ENCODE measurements at places on chromosomes 7 and 10. TPM values are rescaled to one million over a fixed set of nuclear protein-coding genes. Genes with fewer than 3 reads are reported as not detected.
A peak's percentile ranks its signal among the peaks of the same experiment; 100 is the strongest.

CASD1 gene
- total RNA-seq = 28.4 TPM

STAG3 gene
- 41.3 TPM for total RNA-seq

SPDYE8 gene
- not detected for total RNA-seq

ADK gene
- 46.1 TPM for total RNA-seq

ADCY1 gene
- total RNA-seq = not detected

SCIN gene
- not detected for total RNA-seq

GRCh38 chr7:77466450-77466849, 50.3 kb upstream of the GSAP start:
- H3K27me3 ChIP-seq = no peaks in the 10 kb centered on the region
- H3K4me1 ChIP-seq = peaks cover 32% of the 10 kb centered on the region
- H3K27ac ChIP-seq = no peak overlapping the region
- H3K4me3 ChIP-seq = no peak overlapping the region
- no peak for DNase-seq

GRCh38 chr10:108252771-108253170, 1088.3 kb upstream of the SORCS1 start:
- no peaks in the 10 kb centered on the region for H3K4me1 ChIP-seq
- no peak overlapping the region for H3K27ac ChIP-seq
- no peaks in the 10 kb centered on the region for H3K36me3 ChIP-seq

GRCh38 chr7:138978541-138979184, 2.5 kb downstream of the KIAA1549 start:
- DNase-seq = no peak
- H3K27me3 ChIP-seq = peaks cover 58% of the 10 kb centered on the region
- peaks cover 3% of the 10 kb centered on the region for H3K36me3 ChIP-seq
- no peak overlapping the region for H3K4me3 ChIP-seq
- H3K27ac ChIP-seq = no peak overlapping the region

- DNase-seq = no peak
- no peak overlapping the region for H3K27ac ChIP-seq
- H3K4me3 ChIP-seq = peak overlapping the region; percentile 21
- H3K27me3 ChIP-seq = no peaks in the 10 kb centered on the region
- peaks cover 3% of the 10 kb centered on the region for H3K36me3 ChIP-seq
- H3K4me1 ChIP-seq = peaks cover 51% of the 10 kb centered on the region
Observed at GRCh38 chr10:74900297-74900696, 73.9 kb downstream of the KAT6B start.

DNA sequence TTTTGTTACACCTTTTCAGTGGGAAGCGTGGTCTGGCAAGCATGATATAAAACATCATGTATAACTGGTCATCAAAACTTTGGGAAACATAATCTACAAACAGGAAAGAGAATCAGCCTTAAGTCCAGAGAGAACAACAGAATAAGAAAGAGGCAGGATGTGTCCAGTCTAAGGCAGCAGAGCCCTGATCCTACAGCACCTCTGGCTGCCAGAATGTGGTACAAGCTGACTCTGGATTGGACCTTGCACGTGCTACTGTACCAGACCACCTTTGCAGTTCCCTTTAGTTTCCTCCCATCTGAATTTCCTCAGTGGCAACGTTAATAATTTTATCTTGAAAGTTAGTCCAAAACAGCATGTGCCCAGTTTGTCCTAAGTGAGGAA, 824.6 kb upstream of the IGFBP3 start:
- no peak for DNase-seq
- no peaks in the 10 kb centered on the region for H3K27me3 ChIP-seq
- H3K27ac ChIP-seq = no peak overlapping the region

DNA sequence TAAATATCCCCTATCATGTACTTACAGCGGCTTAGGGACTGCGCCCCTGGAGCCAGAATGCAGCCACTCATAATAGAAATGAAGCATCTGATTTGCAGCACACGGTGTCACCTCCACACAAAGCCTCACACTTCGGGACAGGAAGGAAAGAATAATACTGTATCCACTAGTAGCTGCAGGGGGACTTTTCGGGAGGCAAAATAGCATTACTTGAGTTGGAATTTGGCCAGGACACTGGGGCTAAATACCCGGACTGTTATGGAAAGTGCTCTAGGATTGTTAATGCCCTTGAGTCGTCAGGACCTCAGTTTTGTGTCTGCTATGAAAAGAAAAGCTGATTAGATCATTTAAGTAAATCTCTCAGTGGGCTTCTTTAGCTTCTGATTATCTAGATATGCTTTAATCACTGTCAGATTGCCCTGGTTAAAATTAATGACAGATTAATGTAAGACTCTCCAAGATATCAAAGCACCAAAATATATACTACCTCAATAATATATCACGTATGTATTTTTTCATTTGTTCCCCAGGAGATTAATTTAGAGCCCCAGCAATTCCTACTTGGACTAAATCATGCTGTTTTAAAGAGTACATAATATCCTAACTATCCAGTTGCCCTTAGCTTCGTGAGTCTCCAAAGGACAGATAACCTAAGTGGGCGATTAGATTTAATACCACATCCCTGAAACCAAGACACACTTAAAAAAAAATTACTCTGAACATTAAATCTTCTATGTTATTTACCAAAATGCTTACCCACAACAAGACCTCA, 173.0 kb upstream of the NEBL start:
- H3K27me3 ChIP-seq = no peaks in the 10 kb centered on the region
- no peak for DNase-seq
- no peak overlapping the region for H3K27ac ChIP-seq
- no peak overlapping the region for H3K4me3 ChIP-seq
- no peaks in the 10 kb centered on the region for H3K4me1 ChIP-seq

DNA sequence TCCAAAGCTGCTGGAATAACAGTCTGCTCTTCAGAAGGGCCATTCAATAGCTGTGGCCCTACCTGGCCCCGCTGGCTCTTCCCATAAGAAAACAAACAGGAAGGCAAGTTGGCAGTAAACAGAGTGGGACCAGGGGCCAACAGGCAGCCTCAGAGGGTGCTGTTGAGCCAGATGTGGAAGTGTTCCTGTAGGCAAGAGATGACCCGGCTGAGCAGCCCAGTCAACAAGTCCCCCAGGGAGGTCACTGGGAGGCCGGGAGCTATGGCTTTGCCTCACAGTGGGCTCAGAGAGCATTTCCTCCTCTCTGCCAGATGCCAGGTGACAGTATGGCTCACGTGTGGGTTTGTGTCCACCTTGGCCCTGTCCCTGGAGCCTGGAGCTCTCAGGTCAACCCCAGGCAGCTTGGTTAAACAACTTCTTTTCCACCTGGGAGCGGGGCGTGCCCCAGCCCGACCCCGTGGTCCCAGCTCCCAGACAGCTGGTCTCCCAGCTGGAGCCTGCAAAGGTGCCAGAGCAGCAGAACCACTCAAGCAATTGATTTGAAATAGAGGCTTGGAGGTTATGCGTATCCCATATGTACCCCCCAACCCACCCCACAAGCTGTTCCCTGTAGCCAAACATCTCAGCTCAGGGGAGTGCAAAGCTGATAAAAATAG, 33.8 kb upstream of the LOXL4 start:
- H3K4me3 ChIP-seq = no peak overlapping the region
- no peak overlapping the region for H3K27ac ChIP-seq
- H3K27me3 ChIP-seq = peaks cover 43% of the 10 kb centered on the region

- no peaks in the 10 kb centered on the region for H3K4me1 ChIP-seq
- H3K4me3 ChIP-seq = no peak overlapping the region
- no peak for DNase-seq
- no peak overlapping the region for H3K27ac ChIP-seq
- peaks cover 9% of the 10 kb centered on the region for H3K36me3 ChIP-seq
Observed at GRCh38 chr7:98305951-98306535, 24.6 kb downstream of the BRI3 start.

- H3K4me3 ChIP-seq = peak overlapping the region; percentile 33
- no peaks in the 10 kb centered on the region for H3K27me3 ChIP-seq
- H3K27ac ChIP-seq = peak overlapping the region; percentile 70
Observed at GRCh38 chr7:105021967-105022366, 8.0 kb downstream of the KMT2E start.

GRCh38 chr7:44305564-44306507, 19.6 kb downstream of the CAMK2B start:
- no peak overlapping the region for H3K4me3 ChIP-seq
- DNase-seq = peak; percentile 9
- peaks cover 16% of the 10 kb centered on the region for H3K27me3 ChIP-seq
- H3K4me1 ChIP-seq = peaks cover 14% of the 10 kb centered on the region

- no peak for DNase-seq
- no peak overlapping the region for H3K4me3 ChIP-seq
- no peak overlapping the region for H3K27ac ChIP-seq
- H3K27me3 ChIP-seq = no peaks in the 10 kb centered on the region
- H3K36me3 ChIP-seq = no peaks in the 10 kb centered on the region
Observed at GRCh38 chr10:33483816-33484190, 149.3 kb upstream of the NRP1 start.

- peaks cover 4% of the 10 kb centered on the region for H3K36me3 ChIP-seq
- peak overlapping the region; percentile 93 for H3K4me3 ChIP-seq
- H3K4me1 ChIP-seq = peaks cover 52% of the 10 kb centered on the region
- DNase-seq = no peak
Observed at GRCh38 chr7:123749537-123749857, 694 bp upstream of the WASL start.

GRCh38 chr7:147151661-147152060, 1035.1 kb downstream of the CNTNAP2 start:
- H3K4me3 ChIP-seq = no peak overlapping the region
- DNase-seq = no peak
- H3K27me3 ChIP-seq = no peaks in the 10 kb centered on the region
- H3K4me1 ChIP-seq = no peaks in the 10 kb centered on the region

- H3K4me3 ChIP-seq = no peak overlapping the region
- H3K36me3 ChIP-seq = no peaks in the 10 kb centered on the region
- peaks cover 26% of the 10 kb centered on the region for H3K4me1 ChIP-seq
- H3K27me3 ChIP-seq = peaks cover 24% of the 10 kb centered on the region
Observed at GRCh38 chr7:120993553-120994191, 5.2 kb downstream of the CPED1 start.

- H3K27ac ChIP-seq = peak overlapping the region; percentile 91
- peak overlapping the region; percentile 61 for H3K4me3 ChIP-seq
- no peaks in the 10 kb centered on the region for H3K27me3 ChIP-seq
- DNase-seq = peak; percentile 21
- no peaks in the 10 kb centered on the region for H3K36me3 ChIP-seq
- H3K4me1 ChIP-seq = peaks cover 61% of the 10 kb centered on the region
Observed at GRCh38 chr7:8176370-8177081, 85.4 kb downstream of the ICA1 start.

DNA sequence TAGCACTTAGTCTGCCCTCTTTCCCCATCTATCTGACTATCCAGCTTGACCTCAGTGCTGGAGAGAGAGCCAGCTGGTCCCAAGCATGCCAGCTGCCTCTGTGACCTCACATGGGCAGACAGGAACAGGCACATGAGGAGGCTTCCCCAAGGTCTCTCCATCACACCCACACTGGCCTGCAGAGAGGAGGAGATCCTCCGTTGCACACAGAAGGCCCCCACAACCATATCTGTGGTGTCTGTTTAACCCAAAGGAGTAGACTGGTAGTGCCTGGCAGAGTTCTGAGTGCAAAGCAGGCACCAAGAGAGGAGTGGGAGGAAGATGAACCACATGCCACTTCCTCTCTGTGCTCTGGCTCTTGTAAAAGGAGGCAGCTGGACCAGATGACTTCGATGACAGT, 4.8 kb upstream of the ANK3 start:
- DNase-seq = no peak
- H3K27ac ChIP-seq = no peak overlapping the region
- no peaks in the 10 kb centered on the region for H3K36me3 ChIP-seq
- no peak overlapping the region for H3K4me3 ChIP-seq

- H3K27me3 ChIP-seq = no peaks in the 10 kb centered on the region
- H3K4me3 ChIP-seq = no peak overlapping the region
- no peaks in the 10 kb centered on the region for H3K4me1 ChIP-seq
- no peak for DNase-seq
- H3K36me3 ChIP-seq = no peaks in the 10 kb centered on the region
Observed at GRCh38 chr7:79124331-79124730, 329.1 kb downstream of the MAGI2 start.

GRCh38 chr10:101721806-101722205, 26.8 kb upstream of the FBXW4 start:
- no peaks in the 10 kb centered on the region for H3K36me3 ChIP-seq
- no peak overlapping the region for H3K4me3 ChIP-seq
- H3K27me3 ChIP-seq = peaks cover 19% of the 10 kb centered on the region
- peaks cover 8% of the 10 kb centered on the region for H3K4me1 ChIP-seq

DNA sequence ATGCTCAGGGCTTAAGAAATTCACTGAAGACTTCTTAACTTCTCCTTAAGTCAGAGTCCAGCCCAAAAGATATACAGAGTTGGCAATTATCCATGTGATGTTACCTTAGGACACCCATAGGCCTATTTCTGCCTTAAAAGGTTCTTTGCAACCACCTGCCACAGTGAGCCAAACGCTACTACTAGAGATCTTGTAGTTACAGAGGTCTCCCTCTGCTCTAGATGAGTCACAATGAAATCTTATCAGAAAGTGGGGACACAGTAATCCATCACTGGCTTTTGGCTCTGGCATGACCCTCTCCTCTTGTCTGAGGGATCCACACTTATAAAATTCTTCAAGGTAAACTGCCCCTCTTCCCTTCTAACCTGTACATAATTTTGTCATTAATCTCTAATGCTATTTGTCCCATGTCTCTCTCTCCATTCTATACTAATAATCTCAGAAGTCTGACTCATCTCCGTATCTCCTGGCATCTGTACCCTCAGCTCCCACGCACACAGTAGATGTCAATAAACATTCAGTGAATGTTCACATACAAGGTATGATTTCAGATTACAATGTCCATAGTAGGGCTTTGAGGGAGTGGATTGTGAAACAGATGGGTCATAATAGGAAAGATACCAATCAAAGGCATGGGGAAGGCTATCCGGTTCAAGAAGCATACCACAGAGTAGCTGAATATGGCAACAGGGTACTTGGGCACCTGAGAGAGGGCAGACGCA, 112.1 kb downstream of the SGMS1 start:
- H3K27ac ChIP-seq = peak overlapping the region; percentile 30
- H3K27me3 ChIP-seq = no peaks in the 10 kb centered on the region
- no peak for DNase-seq

GRCh38 chr10:12849319-12850181, 152.0 kb downstream of the CCDC3 start:
- no peak overlapping the region for H3K27ac ChIP-seq
- peaks cover 34% of the 10 kb centered on the region for H3K27me3 ChIP-seq
- H3K36me3 ChIP-seq = no peaks in the 10 kb centered on the region
- H3K4me1 ChIP-seq = peaks cover 6% of the 10 kb centered on the region

GRCh38 chr7:18290223-18290622, 205.3 kb upstream of the HDAC9 start:
- no peaks in the 10 kb centered on the region for H3K27me3 ChIP-seq
- peak overlapping the region; percentile 86 for H3K27ac ChIP-seq
- H3K4me1 ChIP-seq = peaks cover 63% of the 10 kb centered on the region
- DNase-seq = no peak
- no peaks in the 10 kb centered on the region for H3K36me3 ChIP-seq

DNA sequence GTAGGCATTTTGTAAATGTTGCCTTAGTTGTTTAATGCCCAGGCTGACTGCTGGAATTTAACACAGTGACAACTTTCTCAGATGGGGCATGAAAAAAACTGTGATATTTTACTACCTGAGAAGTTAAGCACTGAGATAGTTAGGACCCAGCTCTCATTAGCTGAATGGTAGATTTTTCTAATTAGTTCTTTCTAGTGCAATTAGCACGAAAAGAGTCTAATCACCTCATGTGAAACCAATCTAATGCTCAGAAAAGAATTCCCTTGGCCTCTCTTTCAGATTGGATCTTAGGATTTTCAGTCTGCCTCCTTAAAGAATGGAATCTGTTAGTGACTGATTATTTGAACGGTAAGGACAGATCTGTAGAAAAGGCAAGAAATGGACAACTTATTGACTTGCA, 743.2 kb downstream of the AUTS2 start:
- H3K27ac ChIP-seq = no peak overlapping the region
- H3K36me3 ChIP-seq = no peaks in the 10 kb centered on the region
- no peak overlapping the region for H3K4me3 ChIP-seq

- H3K4me3 ChIP-seq = no peak overlapping the region
- H3K27me3 ChIP-seq = peaks cover 1% of the 10 kb centered on the region
- DNase-seq = no peak
- no peaks in the 10 kb centered on the region for H3K36me3 ChIP-seq
Observed at GRCh38 chr7:142063551-142064442, 47.7 kb upstream of the MGAM2 start.

Measured in activated B cell treated with CpG ODN at 0.5 μM for 24 hours (primary cell).